ENCODE measurements at places on chromosomes 4 and X.

DNA sequence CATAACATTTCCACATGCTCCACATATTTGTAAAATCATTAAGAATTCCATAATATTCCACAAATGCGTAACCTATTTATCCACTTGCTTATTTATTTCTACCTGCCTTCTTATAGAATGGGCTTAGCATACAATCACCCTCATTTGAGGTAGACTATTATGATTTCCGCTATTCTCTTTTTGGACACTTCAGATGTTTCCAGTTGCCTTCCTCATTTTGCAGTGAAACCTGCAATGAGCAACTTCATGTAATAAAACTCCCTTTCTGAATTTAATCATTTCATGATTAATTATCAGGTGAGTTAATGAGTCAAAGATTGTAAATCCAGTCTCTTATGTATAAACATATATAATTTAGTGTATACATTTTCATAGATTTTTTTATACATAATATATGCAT lies 58.0 kb downstream of the PPP3CA start:
- DNase-seq: no peak

DNA sequence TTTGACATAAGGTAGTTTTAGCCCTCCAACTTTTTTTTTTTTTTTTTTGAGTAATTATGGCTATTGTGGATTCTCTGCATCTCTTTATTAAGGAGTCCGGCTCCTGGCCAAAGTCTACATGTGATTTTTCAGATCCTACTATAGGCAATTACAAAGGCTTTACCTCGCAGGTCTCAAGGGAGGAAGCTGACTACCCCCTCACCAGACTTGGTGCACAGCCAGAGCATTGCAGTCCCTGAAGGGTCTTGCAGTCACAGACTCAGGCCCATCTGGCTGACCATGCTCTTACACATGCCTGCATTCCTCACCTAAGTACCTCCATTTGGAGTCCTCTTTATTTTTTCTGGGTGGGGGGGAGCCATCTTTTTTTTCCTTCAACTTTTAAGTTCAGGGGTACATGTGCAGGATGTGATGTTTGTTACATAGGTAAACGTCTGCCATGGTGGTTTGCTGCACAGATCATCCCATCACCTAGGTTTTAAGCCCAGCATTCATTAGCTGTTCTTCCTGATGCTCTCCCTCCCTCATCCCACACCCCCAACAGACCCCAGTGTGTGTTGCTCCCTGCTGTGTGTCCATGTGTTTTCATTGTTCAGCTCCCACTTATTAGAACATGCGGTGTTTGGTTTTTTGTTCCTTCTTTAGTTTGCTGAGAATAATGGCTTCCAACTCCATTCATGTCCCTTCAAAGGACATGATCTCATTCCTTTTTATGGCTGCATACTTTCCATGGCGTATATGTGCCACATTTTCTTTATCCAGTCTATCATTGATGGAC lies 88.4 kb upstream of the STIM2 start:
- no peak for DNase-seq

- DNase-seq: no peak
Observed at GRCh38 chrX:11193035-11193469, 81.9 kb downstream of the HCCS start.

DNA sequence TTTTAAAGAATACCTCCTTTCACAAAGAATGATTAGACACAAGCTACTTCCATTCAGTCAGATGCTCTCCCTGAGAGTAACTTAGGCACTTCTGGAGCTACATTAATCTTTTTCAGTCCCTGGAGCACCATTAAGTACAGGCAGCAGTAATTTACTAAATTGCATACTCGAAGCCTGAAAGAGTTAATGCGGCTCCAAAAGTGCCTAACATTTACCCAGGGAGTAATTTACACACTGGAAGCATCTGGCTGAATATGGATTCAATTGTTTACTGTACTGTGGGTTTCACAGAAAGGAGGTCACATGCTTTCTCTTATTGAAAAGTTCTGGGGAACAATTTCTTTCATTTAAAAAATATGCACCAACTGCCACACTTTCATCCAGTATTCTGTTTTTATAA lies 260.8 kb upstream of the TENM3 start:
- DNase-seq: no peak

- DNase-seq: peak; percentile 16
Observed at GRCh38 chrX:153669174-153669890, 4.3 kb downstream of the PNCK start.

GRCh38 chr4:110798687-110799086 lies 175.8 kb upstream of the PITX2 start:
- DNase-seq: no peak

GRCh38 chr4:44447563-44448504 lies 775 bp downstream of the KCTD8 start:
- DNase-seq: no peak

DNA sequence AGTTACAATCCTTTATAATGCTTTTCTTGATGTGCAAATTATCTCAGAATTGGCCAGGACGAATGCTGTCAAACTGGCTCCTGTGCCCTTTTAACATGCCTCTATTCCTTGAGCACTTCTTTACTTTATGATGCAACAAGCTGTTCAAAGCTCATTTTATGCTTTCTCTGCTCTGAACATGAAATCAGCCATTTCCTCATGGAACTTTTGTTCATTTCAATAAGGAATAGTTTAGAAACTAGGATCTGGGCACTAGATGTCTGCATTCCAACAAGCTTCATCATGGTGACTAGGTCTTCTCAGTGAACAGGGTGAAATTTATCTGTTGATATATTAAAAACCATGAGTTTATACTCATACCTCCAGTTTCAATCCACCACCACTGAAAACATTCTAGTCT lies 87.3 kb upstream of the TEX13A start:
- no peak for DNase-seq

DNA sequence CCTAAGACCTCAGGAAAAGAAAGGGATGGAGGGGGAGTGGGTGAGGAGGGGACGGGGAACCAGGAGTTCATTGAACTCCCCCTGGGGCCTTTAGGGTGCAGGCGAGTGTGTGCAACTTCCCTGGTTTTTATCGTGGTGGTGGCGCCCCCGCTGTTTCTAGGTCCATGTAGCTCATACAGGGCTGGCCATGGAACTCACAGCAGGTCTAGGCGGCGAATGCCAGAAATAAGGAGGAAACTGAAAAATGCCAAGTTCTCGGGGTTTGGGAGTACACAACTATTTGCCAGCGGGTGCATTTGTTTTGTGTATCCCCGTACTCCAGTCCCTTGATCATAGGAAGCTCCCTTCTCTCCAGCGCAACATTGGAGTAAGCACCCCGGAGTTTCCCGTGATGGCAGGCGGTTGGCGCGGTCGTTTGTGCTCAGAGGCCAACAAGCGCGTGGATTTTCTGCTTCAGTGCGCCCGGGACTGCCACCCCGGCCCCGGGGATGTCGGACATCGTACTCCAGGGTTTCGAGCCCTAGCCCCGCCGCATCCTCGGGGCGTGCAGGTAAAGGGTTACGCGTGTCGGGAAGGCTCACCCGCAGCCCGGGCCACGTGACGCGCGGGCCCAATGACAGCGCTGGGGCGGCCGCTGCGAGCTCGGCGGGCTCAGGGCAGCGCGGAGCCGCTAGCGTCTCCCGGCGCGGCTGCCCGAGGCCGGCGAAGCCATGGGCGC lies 208.9 kb downstream of the NWD2 start:
- peak; percentile 26 for DNase-seq

DNA sequence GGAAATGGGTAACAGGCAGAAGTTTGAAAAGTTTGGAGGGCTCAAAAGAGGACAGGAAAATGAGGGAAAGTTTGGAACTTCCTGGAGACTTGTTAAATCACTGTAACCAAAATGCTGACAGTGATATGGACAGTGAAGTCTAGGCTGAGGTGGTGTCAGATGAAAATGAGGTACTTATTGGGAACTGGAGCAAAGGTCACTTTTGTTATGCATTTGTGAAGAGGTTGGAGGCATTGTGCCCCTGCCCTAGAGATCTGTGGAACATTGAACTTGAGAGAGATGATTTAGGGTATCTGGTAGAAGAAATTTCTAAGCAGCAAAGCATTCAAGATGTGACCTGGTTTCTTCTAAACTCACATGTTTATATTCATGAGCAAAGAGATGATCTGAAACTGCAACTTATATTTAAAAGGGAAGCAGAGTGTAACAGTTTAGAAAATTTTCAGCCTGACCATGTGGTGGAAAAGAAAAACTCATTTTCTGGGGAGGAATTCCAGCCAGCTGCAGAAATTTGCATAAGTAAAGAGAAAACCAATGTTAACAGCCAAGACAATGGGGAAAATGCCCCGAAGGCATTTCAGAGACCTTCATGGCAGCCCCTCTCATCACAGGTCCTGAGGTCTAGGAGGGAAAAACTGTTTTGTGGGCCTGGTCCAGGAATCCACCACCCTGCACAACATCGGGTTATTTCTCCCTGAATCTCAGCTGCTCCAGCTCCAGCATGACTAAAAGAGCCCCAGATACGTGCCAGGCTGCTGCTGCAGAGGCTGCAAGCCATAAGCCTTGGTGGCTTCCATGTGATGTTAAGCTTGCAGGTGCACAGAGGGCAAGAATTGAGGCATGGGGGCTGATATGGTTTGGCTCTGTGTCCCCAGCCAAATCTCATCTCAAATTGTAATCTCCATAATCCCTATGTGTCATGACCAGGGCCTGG lies 632.5 kb upstream of the GNPDA2 start:
- DNase-seq: no peak

- DNase-seq: no peak
Observed at GRCh38 chr4:184808713-184809050, 17.1 kb downstream of the ACSL1 start.

GRCh38 chrX:8738588-8739189 lies 6.8 kb upstream of the ANOS1 start:
- no peak for DNase-seq

DNA sequence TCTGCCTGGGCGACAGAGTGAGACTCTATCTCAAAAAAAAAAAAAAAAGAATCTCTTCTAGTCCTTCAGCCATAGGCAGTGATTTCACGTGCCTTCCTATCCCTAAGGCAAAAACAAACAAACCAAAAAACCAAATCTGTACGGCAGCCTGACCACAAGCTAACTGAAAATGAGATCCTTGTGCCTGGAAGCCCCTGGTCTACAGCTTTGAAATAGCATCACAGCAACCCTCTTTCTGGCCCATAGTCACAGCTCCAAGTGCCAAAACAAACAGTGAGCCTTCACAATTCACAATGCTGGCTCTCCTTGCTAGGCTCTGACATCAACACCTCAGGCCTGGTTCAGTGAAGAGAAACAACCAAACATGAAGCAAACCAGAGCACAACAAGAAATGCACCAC lies 46.1 kb downstream of the TMEM150C start:
- no peak for DNase-seq

DNA sequence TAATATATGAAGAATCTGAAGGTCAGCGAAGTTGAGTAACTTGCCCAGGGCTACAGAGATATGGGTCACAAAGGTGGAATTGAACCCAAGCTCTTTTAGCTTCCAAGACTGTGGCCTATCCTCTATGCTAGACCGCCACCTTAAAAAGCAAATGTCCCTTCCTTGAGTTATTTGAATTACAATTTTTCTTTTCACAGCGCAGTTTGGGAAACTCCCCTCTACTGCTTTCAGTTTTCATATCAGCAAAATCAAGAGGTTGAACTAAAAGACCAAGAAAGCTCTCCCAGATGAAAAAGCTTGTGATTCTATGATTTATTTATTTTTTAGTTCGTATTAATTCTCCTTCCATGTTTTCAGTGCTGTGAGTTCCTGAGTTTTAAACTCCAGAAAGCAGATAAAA lies 174.5 kb upstream of the C1QTNF7 start:
- no peak for DNase-seq

DNA sequence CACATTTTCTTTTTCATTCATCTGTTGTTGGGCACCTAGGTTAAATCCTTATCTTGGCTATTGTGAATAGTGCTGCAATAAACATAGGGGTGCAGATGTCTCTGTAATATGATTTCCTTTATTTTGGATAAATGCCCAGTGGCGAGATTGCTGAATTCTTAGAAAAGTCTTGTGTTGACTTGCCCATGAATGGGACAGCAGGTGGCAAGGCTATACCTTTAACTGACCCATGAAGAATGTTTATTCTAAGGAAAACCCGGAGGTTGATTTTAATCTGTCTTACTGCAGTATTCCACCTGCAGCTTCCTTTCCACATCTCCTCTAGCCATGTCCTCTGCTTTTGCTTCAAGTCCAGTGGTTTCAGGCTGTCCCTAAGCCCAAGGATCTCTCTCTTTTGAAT lies 220.6 kb downstream of the SNCA start:
- DNase-seq: no peak

DNA sequence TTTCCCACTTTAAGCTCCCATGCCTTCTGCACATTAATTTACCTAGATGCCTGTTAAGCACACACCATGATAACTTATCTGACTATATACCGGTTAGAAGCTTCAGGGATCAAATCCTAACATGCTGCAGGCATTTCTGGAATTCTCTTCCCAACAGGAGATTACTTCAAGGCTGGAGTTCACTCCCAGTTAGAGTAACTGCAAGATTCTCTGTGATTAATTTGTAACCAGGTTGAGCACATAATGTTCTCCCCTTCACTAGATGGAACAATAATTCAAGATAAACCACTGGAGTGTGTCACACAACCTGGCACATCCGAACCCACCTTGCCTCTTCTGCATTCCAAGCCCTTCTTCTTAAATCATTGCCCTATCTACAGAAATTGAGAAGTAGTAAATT lies 11.8 kb upstream of the UGT2A3 start:
- no peak for DNase-seq

GRCh38 chrX:10011261-10011931 lies 44.2 kb downstream of the CLDN34 start:
- no peak for DNase-seq

GRCh38 chr4:41133454-41134018 lies 80.8 kb downstream of the APBB2 start:
- DNase-seq: no peak

DNA sequence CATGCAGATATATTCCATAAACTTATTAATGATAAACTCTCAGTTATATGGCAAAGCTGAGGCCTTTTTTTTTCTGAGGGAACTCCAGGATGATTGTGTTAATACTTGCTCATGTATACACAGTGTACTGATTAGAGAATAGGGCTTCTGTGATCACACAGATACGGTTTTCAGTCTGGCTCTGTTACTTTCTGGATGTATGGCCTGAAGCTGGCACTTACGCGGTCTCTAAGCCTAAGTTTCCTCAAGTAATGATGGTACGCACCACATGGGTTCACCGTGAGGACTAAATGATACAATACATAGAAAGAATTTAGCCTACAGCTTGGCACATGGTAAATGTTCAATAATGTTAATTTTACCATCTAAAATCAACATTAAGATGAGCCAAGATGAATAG lies 73.8 kb downstream of the SEC24D start:
- no peak for DNase-seq

DNA sequence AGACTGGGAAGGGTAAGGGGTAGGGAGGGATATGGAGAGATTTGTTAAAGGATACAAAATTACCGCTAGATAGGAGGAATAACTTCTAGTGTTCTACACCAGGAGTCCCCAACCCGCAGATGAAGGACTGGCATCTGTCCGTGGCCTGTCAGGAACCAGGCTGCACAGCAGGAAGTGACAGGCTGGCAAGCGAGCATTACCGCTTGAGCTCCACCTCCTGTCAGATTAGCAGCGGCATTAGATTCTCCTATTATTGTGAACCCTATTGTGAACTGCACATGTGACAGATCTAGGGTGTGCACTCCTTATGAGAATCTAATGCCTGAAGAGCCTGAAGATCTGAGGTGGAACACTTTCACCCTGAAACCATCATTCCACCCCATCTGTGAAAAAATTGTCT lies 27.9 kb upstream of the BBS7 start:
- DNase-seq: no peak

Measured in stimulated activated CD4-positive, alpha-beta T cell treated with anti-CD3 and anti-CD28 coated beads, Interleukin-1b, Interleukin-23, amount 100 ng/mL, for 1 hour (primary cell).